ENCODE measurements at places on chromosomes 13 and 19.

DNA sequence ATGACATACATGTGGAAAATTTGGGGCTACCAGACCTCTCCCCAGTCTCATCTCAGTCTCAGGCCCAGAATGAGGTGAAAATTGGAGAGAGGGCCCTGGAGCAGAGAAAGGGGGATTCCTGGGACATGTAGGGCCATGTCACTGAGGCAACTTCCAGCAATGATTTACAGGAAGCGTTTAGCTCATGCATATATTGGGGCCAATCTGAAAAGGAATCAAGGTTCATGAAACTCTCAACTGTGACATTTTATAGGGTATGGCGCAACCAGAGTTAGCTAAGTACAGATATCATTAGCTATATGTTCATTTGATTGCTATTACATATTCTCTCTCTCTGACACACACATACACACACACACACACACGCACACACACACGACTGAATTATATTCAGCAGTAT is 86.3 kb downstream of the RNASEH2B start:
- no peak for DNase-seq

DNA sequence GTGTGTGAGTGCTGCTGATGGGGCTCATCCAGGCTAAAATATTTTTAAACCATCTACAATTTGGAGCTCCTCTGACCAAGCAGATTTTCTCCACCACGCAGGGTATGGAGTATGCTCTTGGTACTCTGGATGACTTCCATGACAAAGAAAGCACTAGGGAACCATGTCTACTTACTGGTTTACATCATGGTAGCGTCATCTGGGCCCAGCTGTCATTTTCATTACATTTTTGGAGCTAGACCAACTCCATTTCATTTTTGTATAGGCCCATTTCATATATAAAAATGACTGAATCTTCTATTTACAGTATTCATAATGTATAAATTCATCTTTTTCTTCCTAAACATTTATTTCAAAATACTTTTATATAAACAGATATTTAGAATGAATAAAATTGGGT is 184.4 kb downstream of the DNAJC3 start:
- DNase-seq = no peak

GRCh38 chr13:72590091-72590740 is 137.2 kb downstream of the MZT1 start:
- no peak for DNase-seq

GRCh38 chr13:57665481-57665880 is 33.9 kb downstream of the PCDH17 start:
- DNase-seq = no peak

DNA sequence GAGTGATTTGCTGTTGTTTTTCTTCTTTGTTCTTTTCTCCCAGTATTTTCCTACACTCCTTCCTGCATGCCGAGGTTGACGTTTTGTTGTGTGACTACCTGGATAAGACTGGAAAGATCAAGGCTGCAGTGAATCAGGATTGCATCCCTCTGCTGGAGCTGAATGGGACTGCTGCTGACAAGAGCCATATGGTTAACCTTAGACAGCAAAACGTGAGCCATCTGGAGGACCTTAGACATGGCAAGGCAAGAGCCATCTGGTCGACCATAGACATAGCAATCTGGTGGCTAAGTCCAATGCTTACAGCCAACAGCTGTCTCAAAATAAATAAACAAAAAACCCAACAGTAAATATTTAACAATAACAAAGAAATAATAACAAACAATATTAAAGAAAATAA is 42.6 kb upstream of the ZNF91 start:
- no peak for DNase-seq

GRCh38 chr13:44196196-44196751 is 177.3 kb upstream of the SERP2 start:
- no peak for DNase-seq

GRCh38 chr13:41708713-41709112 is 251.4 kb downstream of the RGCC start:
- DNase-seq = no peak

- DNase-seq = no peak
Observed at GRCh38 chr19:29539670-29540069, 13.9 kb downstream of the VSTM2B start.

- no peak for DNase-seq
Observed at GRCh38 chr13:79456656-79457365, 24.1 kb upstream of the NDFIP2 start.

DNA sequence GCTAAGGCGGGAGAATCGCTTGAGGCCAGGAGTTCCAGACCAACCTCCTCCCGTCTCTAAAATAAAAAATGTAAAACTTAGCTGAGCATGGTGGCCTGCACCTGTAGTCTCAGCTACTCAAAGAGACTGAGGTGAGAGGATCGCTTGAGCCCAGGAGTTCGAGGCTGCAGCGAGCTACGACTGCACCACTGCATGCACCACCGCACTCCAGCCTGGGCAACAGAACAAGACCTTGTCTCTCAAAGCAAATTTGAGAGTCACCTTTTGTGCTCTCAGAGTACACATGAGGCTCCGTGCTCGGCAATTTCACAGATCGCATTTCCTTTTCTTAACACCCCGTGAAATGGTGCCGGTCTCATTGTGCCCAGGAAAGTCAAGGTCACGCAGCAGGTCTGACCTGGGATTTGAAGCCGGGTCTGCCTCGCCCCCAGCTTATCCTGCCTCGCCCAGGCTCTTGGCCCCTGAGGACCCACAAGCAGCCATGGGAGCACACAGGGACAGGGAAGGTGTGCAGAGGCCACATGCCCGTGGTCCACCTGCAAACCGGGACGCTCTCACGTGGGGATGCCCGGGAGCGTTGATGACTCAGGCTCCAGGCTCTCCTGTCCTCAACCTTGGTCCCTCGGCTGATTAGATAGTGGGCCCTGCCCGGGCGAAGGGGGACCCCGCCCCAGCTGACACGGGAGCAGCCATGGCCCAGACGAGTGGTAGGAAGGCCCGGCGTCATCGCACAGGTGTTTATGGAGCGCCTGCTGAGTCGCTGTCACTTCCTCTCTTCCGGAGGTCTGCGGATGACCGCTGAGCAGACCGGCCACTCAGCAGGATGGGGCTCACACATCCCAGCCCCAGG is 1.1 kb upstream of the SMIM24 start:
- DNase-seq = no peak

- DNase-seq = no peak
Observed at GRCh38 chr13:98626298-98626935, 49.5 kb upstream of the STK24 start.

DNA sequence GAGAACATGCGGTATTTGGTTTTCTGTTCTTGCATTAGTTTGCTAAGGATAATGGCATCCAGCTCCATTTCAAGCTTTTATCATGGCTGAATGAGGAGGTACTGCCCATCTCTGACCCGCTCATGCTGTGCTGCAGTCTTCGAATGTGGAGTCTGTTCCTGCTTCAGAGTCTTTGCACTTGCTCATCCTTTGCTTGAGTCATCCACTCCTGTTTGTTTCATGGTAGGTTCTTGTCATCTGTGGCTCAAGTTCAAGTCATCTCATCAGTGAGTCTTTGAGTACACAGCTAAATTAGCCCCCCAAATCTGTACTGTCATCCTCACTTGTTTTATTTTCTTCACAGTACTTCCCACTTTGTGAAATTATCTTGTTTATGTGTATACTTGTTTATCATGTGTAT is 5.4 kb downstream of the UCHL3 start:
- DNase-seq = no peak

DNA sequence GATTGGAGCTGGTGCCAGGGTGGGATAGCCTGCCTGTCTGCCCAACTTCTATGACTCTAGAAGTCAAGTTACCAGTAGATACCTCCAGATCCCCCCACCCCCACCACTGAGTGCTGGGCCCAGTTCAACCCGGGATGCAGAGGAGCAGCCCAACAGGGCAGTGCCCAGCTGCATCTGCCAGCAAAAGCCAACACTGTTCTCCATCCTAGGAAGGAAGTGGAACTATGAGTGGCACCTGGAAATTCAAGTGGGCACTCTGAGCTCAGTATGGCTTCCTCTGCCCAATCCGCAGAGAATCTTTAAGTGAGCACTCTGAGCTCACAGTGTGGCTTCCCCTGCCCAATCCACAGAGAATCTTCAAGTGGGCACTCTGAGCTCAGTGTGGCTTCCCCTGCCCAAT is 14.2 kb downstream of the TUBGCP3 start:
- DNase-seq = no peak

GRCh38 chr13:49466292-49466838 is 22.3 kb downstream of the SETDB2 start:
- DNase-seq = no peak

- DNase-seq = no peak
Observed at GRCh38 chr13:44752164-44752563, 176.0 kb upstream of the TSC22D1 start.

DNA sequence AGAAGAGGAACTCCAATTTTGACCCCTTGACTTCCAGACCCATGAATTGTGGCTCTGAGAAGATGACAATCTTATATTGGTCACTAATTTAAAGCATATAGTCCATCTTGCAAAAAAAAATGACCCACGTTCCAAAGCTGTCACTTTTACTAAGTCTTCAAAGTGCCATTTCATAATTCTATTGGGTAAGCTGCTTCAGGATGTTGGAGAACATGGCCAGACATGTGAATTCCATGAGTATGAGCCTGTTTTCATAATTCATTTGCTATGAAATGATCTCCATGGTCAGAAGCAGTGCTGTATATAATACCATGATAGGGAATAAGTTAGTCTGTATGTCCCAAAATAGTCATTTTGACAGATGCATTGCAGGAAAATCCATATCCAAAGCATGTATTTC is 1787.3 kb downstream of the SLITRK5 start:
- DNase-seq = no peak

DNA sequence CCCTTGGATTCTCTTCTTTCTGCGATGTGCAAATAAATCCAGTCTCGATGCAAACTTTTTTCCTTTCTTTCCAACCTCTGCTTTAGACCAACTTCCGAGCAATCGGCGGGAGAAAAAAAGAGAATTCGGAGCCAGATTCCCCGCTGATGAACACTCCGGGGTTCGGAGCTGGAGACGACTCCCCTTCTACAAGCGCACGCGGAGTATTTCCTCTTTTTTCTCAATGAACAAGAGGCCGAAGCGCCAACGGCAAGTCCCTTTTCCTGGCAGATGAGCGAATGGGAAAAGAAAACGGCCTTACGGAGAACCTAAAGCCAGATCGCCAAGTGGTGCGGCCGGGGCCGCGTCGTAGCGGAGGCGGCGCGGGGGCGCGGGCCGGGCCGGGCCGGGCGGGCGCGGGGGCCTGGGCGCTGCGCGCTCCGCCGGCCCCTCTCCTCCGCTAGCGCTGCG is 250 bp downstream of the SPRY2 start:
- no peak for DNase-seq

DNA sequence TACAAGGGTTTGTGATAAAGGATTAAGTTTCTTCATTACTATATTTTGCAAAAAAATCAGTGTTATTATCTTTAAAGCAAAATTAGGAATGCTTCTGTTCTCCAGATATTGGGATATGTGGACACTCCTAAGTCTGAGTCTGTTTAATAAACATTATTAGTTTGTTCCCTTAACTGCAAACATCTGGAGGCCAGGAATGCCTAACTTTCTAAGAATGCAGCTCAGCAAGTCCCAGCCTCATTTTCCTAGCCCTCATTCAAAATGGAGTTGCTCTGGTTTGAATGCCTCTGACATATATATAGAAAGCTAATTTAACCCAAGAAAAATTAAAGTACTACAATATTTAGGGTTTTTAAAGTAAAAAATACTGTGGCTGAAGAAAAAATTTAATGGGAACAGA is 33.6 kb upstream of the EDNRB start:
- DNase-seq = no peak

DNA sequence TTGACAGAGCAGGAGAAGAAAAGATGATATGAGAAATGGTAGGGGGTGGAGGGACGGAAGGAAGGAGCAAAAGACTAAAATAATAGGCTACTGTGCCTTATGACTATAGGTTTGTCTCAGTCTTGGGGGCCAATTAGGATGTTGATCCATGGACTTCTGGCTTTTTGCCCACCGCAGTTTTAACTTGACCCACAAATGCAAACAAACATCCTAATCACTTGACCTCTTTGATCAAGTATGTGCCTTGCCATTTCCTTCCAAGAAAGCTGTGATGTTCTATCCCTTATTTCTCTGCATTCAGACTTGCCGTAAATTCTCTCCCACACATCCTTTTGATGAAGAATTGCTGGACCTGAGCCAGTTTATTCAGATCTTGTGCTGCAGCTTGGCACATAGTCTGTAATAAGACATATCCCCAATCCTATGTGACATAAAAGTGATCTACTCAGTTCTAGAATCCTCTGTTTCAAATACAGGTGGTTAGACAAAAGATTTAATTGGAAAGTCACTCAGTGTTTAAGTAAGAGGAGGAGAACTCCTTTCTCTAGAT is 62.8 kb downstream of the TPT1 start:
- DNase-seq = no peak

DNA sequence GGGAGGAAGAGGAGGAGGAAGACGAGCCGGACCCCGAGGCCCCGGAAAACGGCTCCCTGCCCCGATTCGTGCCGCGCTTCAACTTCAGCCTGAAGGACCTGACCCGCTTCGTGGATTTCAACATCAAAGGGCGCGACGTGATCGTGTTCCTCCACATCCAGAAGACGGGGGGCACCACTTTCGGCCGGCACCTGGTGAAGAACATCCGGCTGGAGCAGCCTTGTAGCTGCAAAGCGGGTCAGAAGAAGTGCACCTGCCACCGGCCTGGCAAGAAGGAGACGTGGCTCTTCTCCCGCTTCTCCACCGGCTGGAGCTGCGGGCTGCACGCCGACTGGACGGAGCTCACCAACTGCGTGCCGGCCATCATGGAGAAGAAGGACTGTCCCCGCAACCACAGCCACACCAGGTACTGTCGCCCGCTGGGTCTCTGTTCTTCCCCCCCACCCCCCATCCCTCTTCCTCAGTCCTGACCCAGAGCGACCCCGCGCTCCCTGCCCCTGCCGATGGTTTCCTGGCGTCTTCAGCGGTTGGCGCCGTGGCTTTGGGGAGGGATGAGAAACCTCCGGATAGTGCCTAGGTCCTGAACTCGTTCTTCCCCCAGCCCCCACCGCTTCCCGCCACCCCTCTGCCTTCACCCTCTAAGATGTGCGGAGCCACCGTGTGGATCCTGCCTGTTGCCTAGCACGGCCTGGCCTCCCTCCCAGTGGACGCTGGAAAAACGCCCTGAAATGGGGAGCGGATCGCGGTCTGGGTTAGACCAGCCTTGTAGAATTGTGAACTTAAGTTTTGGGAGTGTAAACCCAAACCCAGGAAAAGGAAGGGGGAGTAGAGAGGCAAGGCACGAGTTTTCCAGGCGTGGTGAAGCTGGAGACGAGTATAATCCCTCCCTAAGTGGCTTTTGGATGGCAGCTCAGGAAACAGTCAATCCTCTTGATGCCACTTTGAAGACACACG is 1.5 kb downstream of the HS6ST3 start:
- DNase-seq = no peak
